GOT3 (cell line): ENCODE measurements at places on chromosomes 3 and 15.

DNA sequence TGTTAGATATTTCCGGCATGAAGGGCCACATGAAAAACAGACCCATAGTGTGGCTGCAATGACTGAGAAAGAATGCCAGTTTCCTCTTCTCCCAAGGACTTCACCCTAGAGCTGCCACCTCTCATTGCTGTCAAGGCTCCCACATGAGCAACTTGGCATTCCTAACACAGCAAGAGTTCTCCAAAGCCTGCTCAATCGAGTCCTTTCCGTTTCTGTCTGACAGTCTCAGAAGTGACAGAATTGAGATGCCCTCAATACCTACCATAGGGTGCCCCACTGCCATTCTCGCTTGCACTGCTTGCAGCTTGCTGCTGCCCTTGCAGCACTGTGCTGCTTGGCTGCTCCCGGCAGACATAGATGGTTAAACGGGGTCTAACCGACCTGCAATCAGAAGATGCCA lies 44.3 kb downstream of the UBP1 start:
- DNase-seq, result no peak

DNA sequence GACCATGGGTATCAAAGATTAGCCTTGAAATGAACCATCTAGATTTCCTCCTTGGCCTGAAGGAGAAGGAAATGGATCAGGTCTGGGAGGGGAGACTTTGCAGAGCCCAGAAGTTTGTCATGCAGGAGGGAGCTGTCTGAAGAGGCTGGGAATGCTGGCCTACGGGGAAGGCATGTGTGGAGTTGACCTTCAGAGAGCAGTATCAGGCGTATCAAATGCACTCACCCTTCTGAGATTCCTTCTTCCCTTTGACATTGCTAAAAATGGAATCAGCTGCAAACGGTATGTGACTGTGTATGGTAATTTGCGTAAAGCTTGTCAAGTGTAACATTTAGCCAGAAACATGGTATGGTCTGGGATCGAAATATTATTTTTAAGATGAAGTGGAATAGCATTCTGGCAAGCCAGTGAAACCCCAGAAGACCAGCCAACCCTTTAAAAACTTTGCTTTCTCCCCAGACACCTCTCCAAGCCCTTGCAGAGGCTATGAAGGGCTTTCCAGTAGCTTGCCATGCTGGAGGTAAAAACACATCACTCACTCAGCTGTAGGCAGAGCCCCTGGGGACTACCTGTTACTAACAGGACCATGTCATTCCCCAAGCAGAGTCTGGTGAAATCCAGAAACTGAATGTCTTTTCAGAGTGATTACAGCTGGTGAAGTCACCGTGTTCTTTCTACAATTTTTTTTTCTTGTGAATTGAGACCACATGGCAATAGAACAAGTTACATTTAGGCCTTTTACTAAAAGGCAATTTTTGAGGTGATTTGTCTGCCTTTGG lies 174.7 kb upstream of the SLC24A5 start:
- DNase-seq, result no peak

DNA sequence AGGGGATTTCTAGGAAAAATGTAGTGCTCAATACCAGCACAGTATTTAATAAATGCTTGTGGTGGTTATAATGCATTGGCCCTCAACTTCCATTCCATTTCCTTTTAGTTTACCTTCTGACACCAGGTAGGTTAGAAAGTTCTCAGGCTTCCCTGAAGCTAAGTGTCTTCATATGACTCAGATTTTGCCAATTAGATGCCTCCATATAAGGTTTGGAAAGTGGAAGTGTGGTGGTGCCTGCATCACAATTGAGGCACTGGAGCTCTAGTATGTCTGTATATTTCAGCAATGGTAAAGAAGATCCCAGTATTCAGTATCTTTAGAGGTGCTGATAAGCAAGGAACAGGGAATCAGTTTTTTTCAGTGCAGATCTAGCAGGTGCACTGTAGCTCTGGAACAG lies 18.3 kb downstream of the XRN1 start:
- no peak for DNase-seq

DNA sequence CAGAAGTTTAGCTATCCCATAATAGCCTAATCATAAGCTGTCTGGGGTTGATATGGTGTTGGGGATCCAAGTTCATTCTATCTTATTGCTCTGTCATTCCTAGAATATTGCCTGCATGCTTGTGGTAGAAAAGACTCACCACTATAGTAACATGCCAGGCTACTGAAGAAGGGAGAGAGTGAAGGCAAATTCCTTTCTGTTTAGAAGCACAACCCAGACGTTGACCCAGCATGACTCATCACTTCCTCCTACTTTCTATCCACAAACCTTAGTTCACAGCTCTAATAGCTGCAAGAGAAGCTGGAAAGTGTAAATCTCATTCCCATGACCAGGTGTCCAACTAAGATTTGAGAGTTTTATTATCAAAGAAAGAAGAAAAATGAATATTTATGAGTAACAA lies 57.8 kb upstream of the NMD3 start:
- DNase-seq, result no peak

DNA sequence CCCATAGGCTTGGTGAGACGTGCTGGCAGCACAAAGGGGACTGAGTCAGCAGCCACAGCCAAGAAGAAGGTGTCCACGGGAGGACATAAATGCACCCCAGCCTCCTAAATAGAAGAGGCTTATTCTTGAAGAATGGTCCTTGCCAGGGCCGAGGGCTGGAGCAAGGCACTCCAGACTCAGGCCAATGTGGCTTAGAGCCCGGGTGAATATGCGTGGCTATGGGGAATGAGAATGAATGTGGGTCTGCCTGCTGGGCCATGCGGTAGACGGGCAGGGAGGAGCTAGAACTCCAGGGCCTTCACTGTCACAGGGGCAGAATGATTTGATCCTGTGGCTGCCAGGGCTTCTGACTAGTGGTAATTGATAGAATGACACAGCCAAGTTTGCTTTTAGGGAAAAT lies 34.0 kb downstream of the DHX30 start:
- no peak for DNase-seq

DNA sequence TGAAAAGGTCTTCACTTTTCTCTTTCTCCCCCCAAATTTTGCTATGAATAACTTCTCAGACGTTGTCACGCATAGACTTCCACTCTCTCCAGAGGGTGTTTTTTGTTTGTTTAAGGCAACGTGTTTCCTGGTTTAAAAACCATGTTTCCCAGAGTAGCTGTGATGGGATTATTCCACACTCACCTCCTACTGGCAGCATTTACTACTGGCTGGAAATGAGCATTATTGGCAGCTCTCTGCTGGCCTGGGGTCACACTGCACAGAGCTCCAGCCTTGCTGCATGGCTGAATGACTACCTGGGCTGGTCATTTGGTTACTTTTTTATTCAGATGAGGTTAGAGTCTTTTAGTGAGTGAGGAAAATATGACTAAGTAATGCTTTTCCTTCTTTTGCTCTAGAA lies 65.2 kb downstream of the RARB start:
- DNase-seq, result no peak

DNA sequence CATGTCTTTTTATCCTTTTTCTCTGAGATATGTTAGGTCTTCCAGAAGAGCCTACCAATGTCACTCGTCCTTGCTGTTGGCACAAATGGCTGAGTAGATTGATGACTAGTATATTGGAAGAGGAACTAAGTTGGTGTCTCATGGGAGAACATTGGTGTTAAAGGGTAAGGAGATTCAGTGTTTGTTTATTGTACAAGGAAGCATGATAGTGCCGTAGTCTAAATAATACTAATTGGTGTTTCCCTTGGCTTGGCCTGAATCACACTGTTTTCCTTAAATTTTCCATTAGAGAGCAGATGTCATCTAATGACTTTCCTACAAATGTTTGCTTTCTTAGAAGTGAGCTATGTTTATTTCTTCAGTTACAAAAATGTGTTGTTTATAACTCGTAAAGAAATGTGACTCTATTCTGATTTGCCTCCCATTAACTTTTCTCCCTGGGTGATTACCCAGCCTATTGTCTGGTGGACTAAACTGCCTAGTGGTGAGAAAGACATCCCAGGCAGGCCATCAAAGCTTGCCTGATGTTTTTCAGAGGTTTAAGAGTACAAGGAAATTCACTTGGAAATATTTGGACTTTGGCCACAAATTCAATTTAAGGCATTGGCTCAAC lies 28.7 kb downstream of the ADAMTSL3 start:
- no peak for DNase-seq

DNA sequence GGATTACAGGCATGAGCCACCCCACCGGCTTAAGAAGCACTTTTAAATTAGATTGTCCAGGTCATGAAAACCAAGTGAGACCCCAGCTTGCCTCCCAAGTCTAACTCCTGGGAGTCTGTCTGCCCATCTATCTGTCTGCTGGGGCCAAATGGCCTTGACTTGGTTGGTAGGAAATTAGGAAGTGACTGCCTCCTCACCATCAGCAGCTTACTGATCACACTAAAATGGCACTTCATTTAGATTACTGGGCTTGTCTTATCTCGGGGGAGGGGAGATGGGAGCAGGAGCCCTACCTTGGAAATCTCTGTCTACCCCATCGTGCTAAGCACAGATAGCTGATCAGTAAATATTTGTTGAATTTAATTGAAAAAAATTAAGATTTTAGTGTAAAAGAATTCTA lies 5.6 kb upstream of the LRRC2 start:
- no peak for DNase-seq

DNA sequence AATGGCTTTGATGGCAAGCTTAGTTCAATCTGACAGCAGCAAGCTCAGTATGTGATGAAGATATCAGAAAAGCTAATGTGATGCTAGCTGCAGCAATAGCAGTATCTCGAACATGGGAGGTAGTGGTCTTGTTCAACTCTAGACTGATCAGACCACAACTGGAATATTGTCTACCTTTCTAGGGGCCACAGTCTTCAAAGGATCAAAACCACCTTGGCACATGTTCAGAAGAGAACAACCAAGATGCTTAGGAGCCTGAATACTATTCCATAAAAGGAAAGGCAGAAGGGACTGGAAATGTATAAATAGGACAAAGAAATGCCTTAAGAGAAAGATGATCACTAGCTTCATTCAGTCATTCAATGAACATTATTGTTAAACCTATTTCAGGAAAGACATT lies 2.3 kb downstream of the C3orf70 start:
- DNase-seq, result no peak

DNA sequence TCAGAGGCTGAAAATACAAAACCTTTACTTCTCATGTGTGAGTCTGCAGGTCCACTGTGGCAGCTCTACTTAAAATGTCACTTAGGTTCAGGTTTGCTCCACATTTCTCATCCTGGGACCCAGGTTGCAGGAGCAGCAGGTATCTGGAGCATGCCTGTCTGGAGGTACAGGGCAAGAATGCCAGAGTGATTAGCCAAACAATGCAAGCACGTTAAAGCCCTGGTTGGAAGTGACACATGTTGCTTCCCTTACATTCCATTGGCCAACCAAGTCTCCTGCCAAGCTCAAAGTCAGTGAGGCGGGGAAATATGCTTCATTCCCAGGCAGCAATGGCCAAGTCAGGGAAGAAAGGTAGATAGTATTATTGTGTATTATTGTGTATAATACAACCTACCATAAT lies 76.8 kb upstream of the ARL6 start:
- DNase-seq, result no peak

- no peak for DNase-seq
These were observed 123.6 kb downstream of the ZNF609 start for GRCh38 chr15:64583983-64584382.

GRCh38 chr3:169827712-169828111 lies 15.0 kb upstream of the LRRC34 start:
- no peak for DNase-seq

GRCh38 chr3:23422517-23422851 lies 219.4 kb downstream of the UBE2E2 start:
- no peak for DNase-seq

DNA sequence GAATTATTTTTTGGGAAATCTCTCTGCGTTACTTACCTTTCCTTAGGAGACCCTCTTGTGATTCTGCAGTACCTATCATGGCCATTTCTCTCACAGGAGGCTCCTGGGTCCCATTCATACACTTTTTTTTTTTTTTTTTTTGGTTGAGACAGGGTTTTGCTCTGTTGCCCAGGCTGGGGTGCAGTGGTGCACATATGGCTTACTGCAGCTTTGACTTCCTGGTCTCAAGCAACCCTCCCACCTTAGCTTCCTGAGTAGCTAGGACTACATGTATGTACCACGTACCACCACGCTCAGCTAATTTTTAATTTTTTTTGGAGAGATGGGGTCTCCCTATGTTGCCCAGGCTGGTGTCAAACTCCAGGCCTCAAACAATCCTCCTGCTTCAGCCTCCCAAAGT lies 36.1 kb downstream of the TRAK1 start:
- no peak for DNase-seq

- no peak for DNase-seq
These were observed 218.0 kb downstream of the XXYLT1 start for GRCh38 chr3:195052939-195053338.

DNA sequence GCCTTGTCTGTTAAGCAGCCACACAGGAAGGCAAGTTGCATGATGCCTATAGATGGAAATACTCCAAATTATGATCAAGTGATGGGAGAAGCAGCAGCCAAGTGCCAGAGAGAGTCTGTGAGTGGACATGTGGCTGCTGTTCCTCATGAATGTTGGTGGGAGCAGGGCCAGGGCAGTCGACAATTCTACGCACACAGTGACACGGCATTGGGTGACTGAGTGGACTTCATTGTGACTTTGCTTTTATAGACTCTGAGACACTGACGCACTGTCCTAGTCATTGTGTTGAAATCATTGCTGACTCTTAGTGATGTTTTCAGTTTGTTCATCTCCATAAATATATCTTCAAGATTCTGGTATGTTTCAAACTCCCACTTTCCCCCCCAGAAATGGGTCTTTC lies 246.3 kb upstream of the SEMA6D start:
- no peak for DNase-seq

DNA sequence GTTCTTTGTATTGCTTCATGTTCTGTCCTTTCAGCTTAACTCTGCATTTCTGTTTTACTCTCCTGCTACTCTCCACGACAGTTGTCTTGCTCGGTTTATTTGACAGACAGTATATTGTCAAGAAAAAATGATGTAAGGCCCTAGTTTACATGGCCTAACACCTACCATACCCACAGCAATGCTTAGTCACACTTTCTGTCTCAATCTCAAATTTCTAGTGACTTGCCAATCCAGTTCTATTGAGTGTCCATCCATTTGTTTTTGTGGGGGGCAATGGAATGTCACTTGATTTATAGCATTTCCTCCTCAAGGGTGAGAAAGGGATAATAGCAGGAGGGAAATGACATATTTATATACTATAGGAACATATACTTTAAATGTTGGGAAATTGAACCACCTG lies 676.2 kb downstream of the NAALADL2 start:
- DNase-seq, result no peak

GRCh38 chr15:60120100-60120499 lies 116.0 kb downstream of the FOXB1 start:
- DNase-seq, result no peak

- DNase-seq, result no peak
These were observed 2.6 kb downstream of the CCDC9B start for GRCh38 chr15:40338041-40338657.

GRCh38 chr3:52934630-52935530 lies 37.5 kb upstream of the STIMATE start:
- no peak for DNase-seq

GRCh38 chr3:128294999-128295468 lies 141.8 kb downstream of the EEFSEC start:
- DNase-seq, result no peak

DNA sequence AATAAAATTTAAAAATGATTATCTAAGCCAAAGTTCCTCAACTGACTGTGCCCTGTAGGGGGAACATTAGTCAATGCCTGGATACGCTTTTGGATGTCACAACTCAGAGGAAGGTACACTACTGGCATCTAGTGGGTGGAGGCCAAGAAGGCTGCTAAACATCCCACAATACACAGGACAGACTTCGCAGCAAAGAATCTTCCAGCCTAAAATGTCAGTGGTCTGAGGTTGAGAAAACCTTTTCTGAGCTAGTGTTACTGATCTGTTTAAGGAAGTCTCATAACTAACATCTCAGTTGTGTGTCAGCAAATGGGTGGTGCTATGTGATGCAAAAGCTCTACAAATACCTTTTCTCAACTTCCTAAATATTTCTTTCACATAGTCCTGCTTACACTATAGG lies 20.9 kb upstream of the LDHAL6B start:
- no peak for DNase-seq
